ENCODE measurements at places on chromosomes 5 and 9.

GRCh38 chr9:134315716-134316448 is 10.4 kb upstream of the RXRA start:
- no peak for DNase-seq

GRCh38 chr9:135214706-135215105 is 127.2 kb downstream of the OLFM1 start:
- no peak for DNase-seq

GRCh38 chr5:159824188-159825161 is 91.8 kb upstream of the ADRA1B start:
- DNase-seq: no peak

DNA sequence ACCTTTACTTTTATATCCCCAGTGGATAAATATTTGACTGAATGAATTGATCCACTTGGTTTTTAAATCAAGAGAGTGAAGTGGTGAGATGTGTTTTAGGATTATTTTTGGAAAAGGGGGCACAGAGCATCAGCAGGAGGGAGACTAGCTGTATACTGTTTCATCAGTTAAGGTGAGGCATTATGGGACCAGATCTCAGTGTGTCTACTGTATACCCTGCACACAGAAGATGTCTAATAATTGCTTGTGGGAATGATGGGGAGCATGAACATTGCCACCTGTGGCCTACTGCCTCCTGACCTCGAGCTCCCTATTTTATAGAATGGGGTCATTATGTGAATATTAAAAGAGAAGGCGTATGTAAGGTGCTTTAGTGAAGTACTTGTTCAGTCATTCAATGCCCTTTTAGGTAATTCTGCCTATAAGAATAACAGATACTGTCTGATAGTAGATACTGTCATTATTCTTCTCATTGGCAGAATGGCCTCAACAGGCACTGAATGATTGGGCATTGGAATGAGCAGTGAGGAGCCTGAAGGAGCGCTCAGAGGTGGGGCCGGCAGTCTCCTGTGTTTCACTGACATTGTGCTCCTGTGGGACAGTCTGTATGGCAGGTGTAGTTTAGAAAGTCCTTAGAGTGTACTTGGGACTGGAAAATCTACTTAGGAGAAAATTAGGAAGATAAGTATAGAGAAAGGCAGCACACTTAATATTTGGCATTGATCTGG is 47.4 kb upstream of the FAM120AOS start:
- no peak for DNase-seq

- DNase-seq: no peak
Measured at GRCh38 chr9:16308645-16309044, 561.8 kb downstream of the BNC2 start.

- DNase-seq: no peak
Measured at GRCh38 chr5:14777187-14777586, 94.4 kb downstream of the ANKH start.

- no peak for DNase-seq
Measured at GRCh38 chr9:112124156-112124555, 50.9 kb downstream of the SUSD1 start.

DNA sequence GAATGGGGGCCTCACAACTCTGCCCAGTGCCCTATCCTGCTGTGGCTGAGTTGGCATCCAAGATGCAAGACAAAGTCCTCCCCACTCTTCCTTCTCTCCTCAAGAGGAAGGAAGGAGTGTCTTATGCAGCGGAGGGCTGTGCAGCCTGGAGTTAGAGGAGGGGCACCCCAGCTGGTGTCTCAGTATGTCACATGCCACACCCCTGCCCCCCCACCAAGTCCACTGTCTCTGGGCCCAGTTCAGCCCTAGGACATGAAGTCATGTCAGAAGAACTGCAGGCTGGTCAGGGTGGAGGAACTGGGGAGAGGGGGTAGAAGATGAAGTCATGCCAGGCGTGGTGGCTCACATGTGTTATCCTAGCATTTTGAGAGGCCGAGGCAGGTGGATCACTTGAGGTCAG is 28.0 kb upstream of the SLC28A3 start:
- peak; percentile 55 for DNase-seq

DNA sequence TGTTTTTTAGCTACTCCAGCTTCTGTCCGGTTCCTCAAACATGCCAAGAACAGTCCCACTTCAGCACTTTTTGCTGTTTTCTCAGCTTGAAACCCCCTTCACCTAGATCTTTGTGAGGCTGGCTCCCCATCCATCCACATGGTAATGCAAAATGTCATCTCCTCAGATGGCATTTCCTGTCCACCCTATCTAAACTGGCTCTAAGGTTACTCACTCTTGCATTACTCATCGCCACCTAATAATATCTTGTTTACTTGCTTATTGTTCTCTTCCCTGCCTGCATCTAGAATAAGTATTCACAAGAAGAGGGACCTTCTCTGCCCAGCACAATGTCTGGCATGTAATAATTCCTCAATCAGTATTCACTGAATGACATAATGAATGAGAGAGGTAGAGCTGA is 220.1 kb downstream of the FAM114A2 start:
- no peak for DNase-seq

DNA sequence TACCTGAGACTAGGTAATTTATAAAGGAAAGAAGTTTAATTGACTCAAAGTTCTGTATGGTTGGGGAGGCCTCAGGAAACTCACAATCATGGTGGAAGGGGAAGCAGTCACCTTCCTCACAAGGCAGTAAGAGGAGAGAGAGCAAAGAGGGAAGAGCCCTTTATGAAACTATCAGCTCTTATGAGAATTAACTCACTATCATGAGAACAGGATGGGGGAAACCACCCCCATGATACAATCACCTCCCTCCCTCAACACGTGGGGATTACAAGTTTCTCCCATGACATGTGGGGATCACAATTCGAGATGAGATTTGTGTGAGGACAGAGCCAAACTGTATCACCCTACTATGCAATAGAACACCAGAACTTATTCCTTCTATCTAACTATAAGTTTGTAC is 27.9 kb downstream of the CD274 start:
- no peak for DNase-seq

Measured in GF-D8 (cell line).